Activated CD4-positive, alpha-beta T cell treated with anti-CD3 and anti-CD28 coated beads, Interleukin-2, amount 50 U/mL, for 48 hours (primary cell): ENCODE measurements at places on chromosomes 7 and 10.

GRCh38 chr7:21304808-21305375 lies 123.0 kb upstream of the SP4 start:
- no peak for DNase-seq

GRCh38 chr10:27153845-27154193 lies 365 bp downstream of the YME1L1 start:
- DNase-seq: no peak

- no peak for DNase-seq
Measured at GRCh38 chr10:3570131-3570729, 214.8 kb downstream of the KLF6 start.

DNA sequence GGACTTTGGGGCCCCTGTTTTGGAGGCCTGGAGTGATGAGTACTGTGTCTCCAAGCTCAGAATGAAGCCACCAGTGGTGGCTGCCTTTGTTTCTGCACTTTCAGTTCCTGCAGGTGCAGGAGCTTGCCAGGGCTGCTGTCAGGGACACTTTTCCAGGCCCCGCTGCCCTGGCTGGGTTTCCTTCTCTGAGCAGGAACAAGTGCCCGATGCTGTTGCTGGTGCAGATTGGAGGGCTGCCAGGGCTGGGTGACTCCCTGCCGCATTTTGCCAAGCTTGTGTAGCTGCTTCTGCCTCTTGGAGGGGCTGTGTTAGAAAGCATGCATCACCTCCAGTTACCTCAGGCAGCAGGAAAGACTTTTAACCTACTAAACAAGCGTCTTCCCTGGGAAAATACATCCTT lies 211.1 kb downstream of the MGMT start:
- DNase-seq: no peak

- no peak for DNase-seq
Measured at GRCh38 chr10:128622706-128623105, 496.5 kb upstream of the MKI67 start.

GRCh38 chr7:121352323-121352722 lies 23.5 kb downstream of the WNT16 start:
- DNase-seq: no peak

GRCh38 chr7:150946421-150947240 lies 31.5 kb downstream of the KCNH2 start:
- no peak for DNase-seq

GRCh38 chr7:81709836-81710235 lies 60.0 kb downstream of the HGF start:
- no peak for DNase-seq

- DNase-seq: no peak
Measured at GRCh38 chr10:110029450-110029849, 21.7 kb downstream of the ADD3 start.

DNA sequence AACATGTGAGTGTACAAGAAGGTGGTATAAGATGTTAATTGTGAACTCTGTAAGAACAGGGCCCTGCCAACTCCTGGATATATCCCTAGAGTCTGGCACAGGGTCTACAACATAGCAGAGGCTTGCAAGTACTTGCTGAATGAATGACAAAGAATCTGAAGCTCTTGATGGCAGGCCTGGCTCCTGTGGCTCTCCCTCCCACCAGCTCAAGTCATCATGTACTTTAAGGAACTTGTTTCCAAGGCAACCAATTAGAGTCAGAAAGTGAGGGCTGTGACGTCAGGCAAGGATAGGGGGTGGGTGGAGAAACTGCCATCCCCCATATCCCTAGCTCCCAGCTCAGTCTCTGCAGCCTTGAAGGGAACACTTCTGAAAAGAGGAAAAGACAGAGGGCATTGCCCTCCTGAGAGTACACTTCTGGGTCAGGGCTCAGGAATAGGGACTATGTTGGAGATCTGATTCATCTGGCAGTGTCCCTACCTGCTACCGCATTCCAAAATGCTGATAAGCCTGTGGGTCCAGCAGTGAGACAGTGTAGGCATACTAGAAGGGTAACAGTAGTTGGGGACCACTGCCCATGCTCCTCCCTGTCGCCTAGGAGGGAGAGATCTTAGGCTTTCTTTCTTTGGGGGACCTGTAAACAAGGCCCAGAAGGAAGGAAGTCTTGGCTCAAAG lies 34.6 kb upstream of the BTRC start:
- no peak for DNase-seq

DNA sequence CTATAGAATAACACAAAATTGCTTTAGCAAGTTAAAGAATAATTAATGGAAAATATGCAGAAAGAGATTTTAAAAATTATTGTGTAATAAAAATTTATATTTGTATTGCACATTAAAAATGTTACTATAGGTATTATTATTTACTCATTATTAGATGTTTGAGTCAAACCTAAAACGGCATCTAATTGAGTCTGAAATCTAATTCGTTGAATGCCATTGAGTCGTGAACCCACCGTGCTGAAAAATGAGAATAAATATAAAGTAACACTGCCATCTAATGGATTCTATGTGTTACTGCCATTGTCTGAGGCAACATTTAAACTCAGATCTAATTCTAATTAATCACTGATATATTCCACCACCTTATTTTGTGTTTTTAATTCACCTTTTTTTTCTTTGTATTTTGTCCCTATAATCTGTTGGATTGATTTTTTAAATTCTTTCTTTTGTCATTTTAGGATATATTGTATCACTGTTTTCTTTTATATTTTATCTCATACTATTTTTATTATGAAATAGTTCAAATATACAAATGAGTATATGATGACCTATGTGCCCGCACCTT lies 62.2 kb downstream of the SAMD9 start:
- no peak for DNase-seq

DNA sequence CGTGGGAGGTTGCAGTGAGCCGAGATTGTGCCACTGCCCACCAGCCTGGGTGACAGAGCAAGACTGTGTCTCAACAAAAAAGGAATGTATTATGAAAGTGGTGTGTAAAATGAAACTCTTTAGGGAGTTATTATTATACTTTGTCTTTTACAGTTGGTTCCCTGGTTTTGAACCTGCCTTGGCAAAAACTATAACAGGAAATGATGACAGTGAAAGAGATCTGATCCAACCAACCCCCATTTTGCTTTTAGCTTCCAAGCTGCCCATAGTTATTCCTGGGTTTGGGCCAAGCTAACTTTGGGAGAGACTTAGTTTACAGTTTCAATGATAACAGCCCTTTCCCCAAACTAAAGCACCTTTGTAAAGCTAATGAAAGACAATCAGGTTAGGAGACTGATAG lies 34.1 kb upstream of the NMT2 start:
- no peak for DNase-seq

GRCh38 chr10:3339531-3339950 lies 167.0 kb upstream of the PITRM1 start:
- DNase-seq: no peak

DNA sequence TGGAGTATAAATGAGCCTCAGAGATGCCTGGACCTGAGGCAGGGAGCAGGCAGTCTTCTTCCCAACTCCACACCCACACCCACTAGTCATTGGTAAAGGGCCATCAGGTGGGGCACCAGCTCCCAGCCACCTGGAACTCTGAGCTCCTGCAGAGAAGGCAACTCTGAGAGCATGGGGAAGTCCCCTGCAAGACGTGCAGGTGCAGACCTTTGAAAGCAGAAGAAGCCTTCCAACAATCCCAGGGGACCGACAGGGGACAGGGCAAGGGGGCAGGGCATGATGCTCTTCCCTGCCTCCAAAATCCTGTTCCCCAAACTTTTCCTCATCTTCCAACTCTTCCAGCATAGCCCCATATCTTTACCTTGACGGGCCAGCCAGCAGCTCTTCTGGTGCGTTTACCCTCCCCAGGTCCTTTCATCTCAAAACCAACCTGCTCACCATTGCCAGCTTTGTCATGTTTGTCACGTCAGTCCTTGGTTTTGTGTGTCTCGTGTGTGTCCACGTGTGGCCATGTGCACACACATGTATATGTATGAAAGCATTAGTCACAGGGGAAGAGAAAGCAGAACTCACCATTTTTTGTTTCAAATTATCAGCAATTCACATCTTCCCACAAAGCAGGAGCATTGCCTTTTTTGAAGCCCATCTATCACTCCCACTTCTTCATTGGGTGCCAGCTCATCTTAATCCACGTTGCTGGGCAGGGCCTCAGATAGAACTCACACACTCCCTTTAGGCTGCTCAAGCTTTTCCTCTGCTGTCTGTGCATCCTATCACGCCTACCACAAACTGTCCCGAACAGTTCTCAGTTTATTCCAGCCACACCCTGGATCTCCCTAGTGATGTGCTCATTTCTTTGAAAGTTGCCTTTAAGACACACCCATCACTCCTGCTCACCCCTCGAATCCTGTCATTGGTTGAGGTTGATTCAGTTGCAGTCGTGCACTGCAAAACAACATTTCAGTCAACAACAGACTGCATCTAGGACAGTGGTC lies 41.0 kb upstream of the AMPH start:
- DNase-seq: no peak

- DNase-seq: no peak
Measured at GRCh38 chr7:127731431-127732080, 79.6 kb downstream of the SND1 start.

DNA sequence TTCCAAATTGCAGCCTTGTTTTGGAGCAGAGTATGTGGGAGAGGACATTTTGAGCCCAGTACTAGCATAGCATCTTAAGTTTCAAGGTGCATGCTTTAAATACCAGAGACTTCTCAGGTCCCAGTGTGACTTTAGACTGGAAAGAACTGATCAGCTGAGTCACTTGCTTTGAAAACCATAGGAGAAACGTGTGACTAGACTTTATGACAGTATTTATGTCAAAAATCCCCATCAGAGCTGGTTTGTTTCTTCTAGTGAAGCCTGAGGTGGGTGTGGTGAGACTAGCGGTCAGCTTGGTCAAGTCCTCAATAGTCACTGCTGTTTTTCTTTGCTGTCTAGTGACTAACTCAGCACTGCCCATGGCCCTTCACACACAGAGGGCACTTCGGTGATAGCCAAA lies 724.2 kb downstream of the GATA3 start:
- DNase-seq: peak; percentile 6

- DNase-seq: no peak
Measured at GRCh38 chr7:5685205-5685604, 96.3 kb downstream of the RNF216 start.

DNA sequence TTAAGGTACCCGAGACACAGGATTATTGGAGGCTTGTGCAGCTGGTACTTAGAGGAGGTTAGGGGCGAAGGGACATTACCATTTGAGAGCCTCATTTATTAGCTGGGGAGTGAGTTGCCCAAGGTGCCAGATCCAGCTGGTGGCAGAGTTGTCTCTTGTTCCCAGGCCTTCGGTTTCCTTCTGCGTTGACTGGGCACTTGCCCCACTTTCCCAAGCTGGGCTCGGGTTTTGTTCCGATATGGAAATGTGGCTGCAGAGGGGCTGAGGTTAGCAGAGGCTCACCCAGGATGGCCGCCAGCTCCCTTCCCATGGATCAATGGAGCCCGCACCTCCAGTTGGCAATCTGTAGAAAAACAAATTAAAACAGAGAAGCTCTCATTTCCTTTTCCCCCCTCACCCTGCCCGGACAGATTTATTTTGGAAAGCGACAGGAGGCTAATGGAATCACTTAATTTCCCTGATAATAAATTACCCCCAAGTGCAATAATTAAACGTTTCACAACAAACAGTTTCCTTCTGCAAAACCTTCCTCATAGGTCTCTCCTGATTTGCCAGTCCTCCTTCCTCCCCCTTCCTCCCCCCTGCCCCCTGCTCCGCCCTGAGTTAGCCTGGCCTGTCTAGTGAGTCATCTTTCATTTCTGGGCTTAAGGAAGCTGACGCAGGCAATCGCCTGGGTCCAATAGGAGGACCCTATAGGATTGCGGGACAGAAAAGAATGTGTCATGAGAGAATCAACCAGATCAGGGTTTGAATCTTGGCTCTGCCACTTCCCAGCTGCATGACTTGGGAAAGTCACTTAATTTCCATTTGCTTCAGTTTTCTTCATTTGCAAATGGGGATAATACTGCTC lies 51.7 kb downstream of the ADRA2A start:
- DNase-seq: no peak

GRCh38 chr10:123581656-123582055 lies 84.5 kb upstream of the GPR26 start:
- no peak for DNase-seq

- no peak for DNase-seq
Measured at GRCh38 chr7:16203065-16203464, 218.3 kb downstream of the CRPPA start.

DNA sequence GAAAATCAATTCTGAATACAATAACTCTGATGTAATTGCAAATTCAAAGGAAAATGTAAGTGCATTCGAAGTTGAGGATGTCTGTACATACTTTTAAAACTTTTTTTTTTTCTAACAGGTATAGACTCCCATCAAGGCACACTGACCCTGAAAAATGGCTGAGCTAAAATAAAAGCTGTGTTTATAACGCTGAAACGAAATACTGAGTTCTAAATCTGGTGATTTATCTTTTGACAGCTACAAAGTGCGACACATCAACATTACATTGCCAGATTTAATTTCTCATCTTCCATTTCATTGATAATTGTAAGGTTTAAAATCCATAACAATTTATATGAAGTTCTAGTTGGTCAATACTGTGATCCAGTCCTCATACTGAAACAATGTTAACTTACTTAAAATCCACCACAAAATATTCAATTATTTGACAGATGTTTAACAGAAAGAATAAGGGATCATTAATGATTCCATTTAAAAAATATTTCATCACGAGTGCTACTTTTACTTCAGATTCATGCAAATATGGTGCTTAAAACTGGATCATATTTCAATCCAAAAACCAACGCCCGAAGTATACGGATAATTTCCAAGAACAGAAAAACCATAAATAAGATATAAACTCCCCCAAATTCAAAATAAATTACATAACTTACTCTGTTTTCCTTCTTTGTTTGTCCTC lies 1.4 kb downstream of the RAB11FIP2 start:
- no peak for DNase-seq

DNA sequence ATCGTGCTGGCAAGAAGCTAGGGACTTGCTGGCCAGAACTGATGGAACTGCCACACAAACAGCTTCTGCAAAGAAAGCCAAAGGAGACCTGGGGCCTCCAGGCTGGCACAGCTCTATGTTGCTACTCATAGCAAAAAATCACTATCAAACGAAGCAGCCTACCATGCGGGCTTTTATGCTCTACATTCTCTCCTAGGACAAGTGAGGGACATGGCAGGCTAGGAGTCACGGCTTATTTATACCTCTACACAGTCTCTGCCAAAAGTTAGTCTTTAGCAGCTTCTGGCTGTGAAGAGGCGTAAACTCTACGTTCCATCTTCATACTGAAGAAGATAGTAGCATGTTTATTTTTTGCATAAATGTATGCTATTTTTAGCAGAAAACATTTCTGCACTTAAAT lies 35.4 kb downstream of the CDCA7L start:
- no peak for DNase-seq

DNA sequence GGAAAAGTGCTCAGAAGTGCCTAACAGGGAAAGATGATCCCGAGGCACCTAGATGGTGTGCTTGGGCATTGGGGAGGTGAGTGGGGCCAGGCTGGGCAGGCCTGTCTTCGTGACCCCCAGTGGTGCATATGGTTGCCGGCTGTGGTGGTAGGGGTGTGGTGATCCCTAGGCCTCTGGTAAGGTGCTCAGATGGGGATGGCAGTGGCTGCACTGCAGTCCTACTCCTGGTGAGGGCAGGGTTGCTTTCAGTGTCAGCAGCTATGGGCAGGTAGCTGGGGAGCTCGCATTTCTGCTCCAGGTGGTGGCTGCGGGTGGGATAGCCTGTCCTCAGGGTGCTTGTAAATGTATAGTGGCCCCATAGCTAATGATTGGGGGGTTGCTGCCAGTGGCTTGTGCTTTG lies 154.0 kb downstream of the RAMP3 start:
- DNase-seq: no peak
